ENCODE measurements at places on chromosomes 4 and X.
A peak's percentile ranks its signal among the peaks of the same experiment; 100 is the strongest.

GRCh38 chr4:184039963-184040383 lies 134.9 kb downstream of the STOX2 start:
- no peak for DNase-seq

DNA sequence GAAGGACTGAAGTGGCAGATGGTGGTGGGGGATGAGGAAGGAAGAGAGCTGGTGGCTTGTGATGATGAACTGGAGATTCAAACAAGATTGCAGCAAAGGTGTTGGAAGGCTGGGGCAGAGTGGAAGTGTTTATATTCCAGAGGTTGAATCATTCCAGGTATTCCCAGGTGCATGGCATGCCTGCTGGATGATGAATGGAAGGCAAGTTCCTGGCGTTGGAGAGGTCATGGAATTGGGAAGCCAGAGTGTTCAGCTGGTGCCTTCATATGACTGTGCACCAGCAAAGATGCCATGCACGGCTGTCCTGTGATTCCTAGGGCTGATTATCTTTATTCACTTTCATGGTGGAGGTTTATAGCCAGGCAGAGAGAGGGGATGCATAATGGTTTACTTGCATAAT lies 135.8 kb upstream of the PUDP start:
- DNase-seq = no peak

DNA sequence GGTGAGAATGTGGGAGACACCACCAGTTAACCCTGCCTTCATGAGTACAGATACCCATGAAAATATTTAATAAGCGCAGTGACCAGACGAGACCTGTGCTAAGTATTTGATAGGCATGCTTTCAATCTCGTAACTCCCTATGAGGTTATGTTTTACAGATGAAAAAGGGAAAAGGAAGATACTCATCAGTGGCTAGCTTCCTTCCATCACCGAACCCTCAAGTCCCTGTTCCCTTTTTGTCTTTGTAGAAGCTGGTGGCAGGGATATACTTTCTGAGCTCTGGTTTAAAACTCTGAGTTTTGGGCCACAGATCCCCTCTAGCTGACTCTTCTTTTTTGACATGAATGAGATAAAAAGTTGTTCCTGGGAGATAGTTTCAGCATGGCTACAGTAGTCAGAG lies 26.3 kb downstream of the AFF1 start:
- no peak for DNase-seq

DNA sequence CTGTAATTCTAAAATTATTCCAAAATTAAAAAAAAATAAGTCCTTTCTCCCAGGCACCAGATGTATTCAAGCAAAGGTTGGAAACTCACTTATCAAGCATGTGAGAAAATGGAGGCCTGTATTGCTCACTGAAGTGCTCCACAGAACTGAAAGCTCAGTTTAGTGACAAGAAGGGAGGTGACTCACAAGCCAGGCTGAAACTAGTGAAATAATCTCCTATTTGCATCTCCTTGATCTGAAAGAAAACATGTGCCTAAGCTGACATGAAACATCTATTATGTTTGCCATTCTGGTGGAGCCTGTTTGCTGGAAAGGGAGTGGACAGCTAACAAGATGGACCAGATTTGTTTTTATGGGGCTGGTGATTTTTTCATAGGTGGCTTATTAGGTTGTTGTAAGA lies 54.0 kb upstream of the AMELX start:
- DNase-seq = no peak

DNA sequence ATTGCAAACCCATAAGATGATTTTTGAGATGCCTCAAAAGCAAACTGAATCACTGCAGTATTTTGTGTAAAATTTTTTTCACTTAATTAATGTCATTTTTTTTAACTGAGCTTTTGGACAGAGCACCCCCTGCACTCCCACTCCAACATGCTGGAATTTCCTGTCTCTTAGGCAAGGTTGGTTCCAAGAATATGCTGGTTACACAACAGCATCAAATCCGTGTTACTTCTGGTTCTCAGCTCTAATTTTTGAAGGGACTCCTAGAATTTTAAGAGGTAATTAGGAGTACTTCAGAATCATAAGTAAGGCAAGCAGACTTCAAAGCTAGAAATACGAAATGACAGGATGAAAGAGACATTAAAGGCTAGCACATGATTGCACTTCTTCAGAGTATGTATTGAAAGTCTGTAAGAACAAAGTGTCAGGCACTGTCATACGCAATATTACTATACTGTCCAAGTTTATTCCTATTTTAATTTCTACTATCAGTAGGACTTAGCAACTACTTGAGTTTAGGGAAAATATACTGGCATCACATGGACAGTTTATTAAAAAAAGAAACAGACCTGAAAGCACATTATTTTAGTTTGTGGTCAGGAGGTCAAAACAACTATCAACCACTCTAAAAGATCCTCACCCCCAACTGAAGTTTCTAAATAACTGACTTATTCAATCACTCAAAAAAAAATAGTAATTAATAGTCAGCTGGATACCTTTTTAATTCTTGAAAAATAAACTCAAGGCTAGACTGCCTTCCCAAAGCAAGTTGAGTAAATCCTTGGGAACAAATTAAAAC lies 1.6 kb upstream of the JCHAIN start:
- no peak for DNase-seq

- no peak for DNase-seq
Observed at GRCh38 chr4:2733844-2734574, 22.1 kb downstream of the TNIP2 start.

GRCh38 chr4:122341886-122342285 lies 36.9 kb upstream of the ADAD1 start:
- no peak for DNase-seq

DNA sequence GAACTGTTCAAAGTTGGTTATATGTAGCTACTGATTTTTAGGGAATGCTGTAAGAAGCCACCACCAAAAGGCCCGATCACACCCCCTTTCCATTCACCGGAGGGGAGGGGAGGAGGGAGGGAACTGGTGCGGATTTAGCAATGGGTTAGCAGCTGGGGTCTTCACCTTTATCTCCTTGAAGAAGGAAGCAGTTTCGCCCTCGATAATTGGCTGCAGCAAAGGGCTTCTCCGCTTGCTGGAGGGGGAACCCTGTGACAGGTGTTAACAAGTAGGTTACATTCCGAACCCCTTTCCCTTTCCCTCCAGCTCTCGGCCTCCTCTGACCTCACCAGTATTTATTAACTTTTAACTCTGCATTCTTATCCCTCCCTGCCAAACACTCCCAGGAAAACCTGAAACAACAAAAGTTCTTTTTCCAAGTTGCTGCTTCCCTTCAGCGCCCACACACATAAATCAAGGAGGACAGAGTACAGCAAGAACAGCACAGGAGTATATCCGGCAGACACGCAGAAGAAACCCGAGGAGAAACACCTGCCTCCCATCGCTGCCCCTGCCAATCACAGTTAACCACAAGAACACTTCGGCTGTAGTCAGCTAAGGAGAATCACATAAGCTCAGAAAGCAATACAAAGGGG lies 39.8 kb upstream of the NAP1L5 start:
- DNase-seq = peak; percentile 25

DNA sequence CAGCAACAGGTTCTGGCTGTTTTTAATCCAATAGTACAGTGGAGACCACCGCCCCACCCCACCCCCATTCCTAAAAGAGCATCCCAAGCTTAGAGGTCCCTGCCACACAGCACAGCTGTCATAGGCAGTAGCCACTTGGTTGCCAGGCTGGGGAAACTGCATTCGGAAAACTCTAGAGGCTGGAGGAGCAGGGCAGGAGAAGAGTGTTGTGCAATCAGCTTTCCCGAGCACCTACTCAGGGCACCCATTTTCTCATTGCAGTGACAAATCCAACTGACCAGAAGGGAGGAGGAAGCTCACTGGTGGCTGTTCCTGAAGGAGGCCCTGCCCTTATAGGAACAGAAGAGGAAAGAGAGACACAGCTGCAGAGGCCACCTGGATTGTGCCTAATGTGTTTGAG lies 1.1 kb downstream of the CXCL1 start:
- no peak for DNase-seq

DNA sequence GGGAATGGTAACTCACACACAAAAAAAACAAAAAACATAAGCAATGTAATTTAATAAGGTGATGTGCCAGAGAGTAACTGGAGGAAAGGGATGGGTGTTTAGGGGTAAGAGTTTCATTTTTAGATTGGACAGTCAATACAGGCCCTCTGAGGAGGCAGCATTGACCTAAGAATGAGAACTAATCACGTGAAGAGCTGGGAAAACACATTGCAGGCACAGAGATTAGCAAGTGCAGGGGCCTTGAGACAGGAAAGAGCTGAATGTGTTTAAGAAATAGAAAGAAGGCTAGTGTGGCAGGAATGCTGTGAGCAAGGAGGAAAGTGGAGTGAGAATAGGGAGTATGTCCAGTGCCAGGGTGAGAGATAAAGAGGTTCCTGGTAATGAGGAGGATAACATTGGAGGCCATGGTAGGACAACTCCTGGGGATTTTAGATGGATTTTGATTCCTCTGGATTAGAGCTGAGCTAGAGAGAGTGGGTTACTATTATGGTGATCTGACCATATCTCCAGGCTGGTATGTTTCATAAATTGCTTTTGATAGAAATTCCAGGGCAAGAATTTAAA lies 17.6 kb downstream of the PDLIM5 start:
- DNase-seq = no peak
